ENCODE measurements at places on chromosomes 7 and 10.

DNA sequence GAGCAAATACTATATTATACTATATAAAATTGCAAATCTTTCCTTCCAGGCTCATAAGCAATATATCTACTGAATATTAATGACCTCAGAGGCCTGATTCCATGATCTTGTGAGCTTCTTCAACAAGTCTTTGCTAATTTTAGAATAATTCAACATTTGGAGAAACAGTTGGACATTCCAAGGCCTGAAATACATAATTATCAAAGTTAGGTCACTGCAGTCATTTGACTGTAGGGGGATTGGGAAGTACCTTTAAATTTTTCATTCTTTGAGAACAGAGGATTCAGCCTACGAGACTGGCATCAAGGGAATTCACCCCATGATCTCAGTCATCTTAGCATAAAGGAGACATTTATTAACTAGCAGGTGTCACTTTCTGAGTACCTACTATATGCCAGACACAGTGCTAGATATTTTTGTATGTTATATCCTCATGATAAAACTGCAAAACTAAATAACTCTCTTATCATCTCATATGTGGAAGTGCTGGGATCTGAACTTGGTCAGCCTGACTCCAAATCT lies 85.4 kb downstream of the DOCK4 start:
- no peak for DNase-seq

- peak; percentile 51 for DNase-seq
Measured at GRCh38 chr7:351256-351655, 61.3 kb downstream of the FOXL3 start.

DNA sequence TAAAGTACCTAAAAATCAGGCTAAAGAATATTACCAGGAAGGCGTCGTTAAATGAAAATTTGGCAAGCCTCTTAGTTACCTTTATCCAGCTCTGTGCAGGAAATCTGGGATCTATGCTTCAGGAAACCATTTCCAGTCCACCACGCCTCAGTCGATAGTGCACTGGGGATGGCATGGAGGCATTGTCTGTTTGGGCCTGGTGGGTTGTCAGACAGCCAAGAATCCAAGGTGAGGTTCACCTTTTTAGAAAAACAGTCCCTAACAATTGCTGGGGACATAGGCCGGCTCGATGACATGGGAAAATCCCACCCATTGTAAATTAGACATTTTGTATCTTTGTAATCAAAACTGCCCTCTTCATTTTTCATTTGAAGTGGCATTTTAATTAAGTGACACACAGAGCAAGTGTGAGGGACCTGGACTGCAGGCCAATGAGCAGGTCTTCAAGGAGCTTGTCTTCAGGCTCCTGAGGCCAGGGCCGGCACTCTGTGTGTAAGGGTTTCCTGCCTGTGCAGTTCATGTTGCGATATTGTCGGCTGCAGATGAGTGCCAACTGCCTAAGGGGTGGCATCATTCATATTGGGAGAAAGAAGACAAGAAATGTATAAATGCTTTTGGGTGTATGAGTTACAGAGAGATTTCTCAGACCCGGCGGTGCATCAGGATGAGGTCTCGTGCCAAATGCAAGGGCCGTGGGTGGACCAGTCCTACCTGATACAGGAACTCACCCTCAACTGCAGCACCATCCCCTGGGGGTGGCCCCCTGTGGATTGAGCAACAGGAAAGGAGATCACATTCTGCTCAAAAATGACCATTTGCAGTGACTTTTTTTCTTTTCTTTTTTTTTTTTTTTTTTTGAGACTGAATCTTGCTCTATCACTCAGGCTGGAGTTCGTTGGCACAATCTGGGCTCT lies 80.8 kb downstream of the PTPRE start:
- no peak for DNase-seq

DNA sequence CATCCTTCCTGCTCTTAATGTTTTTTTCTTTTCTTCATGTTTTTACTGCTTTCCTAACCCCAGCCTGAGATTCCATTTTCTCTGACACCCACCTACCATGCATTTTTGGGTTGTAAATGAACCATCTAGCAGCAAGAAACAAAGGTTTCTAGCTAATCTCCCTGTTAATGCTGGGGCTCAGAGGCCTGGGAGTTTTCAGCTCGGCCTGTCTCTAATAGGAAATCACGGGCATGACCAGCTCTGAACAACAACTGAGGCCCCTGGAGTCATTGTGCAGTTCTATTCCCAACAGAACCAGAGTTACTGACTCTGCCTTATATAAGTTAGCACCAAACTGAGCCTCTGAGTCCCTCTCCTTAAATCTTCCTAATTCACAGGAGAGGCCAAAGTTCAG lies 134.8 kb downstream of the CFAP58 start:
- no peak for DNase-seq

DNA sequence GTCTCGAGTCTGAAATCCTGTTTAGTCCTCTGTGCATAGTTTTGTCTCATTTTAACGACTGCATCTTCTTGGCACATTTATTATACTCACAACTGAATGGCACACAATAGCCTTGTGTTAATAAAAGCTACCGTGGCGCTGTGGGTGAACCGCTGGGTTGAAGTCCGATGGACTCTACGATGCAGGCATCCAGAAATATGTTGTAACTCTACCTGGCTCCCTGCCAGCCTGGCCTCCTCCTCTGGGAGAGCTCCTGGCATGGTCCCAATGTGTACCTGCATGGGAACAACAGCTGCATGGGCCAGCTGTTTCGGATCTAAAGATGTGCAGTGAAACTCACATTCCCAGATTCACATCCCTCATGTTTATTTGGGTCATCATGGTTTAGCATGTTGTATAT lies 3.7 kb upstream of the DPYSL4 start:
- no peak for DNase-seq

- no peak for DNase-seq
Measured at GRCh38 chr7:14023838-14024237, 34.4 kb upstream of the ETV1 start.

GRCh38 chr10:101744267-101744666 lies 31.6 kb downstream of the FGF8 start:
- DNase-seq: no peak

GRCh38 chr10:78892338-78893176 lies 176.2 kb upstream of the ZMIZ1 start:
- no peak for DNase-seq

DNA sequence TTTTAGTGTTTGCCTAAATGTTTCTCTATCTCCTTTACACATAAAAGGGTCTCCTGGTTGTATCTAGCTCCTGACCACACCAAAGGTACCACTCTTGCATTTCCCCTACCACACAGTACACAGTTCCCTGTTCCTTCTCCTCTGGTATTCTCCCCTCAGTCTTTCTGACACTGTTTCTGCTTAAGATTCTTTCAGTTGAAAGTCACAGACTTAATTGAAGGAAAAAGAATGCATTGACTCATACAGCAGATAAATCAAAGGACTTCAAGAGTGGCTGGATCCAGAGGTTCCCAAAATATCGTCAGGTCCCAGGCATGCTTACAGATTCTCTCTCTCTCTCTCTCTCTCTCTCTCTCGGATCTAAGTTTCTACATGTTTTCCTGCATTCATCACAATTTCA lies 185.6 kb upstream of the LRGUK start:
- DNase-seq: no peak

DNA sequence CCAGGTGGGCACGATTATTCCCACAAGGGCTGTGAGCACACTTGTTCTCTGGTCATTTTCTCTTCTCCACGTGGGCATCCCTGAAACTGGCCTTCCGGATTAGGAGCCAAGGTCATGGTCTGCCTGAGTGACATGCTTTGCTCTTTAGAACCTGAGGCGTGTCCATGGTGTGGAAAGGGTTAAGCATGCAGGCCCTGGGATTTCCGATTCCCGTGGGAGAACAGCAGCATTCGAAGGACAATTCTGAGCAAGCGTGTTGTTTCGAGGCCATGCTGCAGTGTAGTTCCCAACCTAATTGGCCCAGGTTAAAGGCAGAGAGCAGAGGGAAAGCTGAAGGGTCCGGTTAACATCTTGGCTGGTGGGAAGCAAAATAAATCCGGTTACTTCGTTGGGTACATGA lies 245.9 kb downstream of the SKAP2 start:
- no peak for DNase-seq

DNA sequence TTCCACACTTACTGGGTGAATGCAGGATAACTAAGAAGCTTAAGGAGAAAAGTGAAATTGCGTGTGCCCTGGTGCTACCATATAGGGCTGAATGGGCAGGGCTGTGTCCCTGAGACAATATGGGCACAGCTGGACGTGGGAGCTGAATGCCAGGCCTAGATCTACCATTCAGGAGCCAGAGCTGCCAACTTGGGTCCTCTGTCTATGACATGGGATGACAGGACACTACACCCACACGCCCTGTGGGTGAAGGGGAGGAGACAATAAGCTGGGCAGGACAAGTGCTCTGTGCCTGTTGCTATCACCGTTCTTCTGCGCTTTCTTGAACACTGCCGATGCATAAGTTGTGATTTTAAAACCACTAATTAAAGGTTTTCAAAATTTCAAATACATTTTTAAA lies 293.9 kb downstream of the TNS3 start:
- no peak for DNase-seq

DNA sequence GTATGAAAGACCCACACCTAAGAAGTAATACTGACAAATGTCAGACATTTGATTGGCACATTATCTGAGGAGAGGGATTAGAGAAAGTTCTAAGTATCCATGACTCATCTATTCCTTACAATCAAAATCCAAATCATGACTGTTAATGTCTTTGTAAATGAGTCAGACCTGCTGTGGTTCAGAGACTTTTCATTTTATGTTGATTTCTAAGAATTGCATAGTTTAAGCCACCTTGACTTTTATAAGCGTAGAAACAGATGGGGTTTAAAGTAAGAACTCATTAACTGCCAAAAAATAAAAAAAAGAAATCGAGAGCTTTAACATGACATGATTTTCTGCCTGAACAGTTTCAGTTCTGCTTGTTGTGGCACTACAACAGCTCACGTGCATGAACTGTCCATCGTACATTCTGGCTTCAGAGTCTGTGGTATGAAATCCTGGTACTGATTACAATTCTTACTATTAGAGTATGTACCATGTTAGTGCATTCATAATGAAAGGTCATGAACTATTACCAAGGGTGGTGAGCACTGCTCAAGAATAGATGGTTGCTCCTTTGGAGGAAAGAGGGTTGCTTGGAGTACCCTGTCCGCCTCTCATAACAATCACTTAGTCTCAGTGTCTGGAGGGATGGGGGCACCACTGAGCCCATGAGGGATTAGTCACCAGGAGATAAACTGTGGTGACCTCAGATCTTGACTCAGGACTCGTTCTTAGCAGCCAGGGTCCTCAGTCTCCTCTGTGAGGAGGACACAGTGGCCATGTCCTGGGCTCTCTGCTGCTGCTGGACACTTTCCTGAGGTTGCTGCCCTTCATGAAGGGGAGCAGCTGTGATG lies 42.2 kb downstream of the ACSM6 start:
- no peak for DNase-seq

GRCh38 chr7:44097064-44097932 lies 6.8 kb upstream of the AEBP1 start:
- no peak for DNase-seq

- no peak for DNase-seq
Measured at GRCh38 chr7:117424090-117424829, 3.0 kb downstream of the ASZ1 start.

DNA sequence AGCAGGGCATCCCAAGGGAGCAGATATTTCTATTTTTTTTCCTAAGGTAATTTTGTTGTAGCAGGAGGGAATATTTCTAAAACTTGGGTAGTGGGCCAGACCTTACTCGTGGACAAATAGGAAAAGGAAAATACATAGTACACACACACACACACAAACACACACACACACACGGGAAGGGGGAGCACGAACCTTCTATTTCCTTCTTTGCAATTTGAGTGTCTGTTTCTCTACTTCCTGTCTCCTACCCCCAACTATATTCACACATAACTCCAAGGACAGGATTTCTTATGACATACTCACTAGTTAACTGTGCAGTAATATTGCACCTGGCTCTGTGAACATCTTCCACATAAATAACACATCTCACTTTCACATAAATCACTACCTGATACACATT lies 4.4 kb downstream of the LDB1 start:
- no peak for DNase-seq

GRCh38 chr10:33453081-33454025 lies 118.9 kb upstream of the NRP1 start:
- DNase-seq: no peak

DNA sequence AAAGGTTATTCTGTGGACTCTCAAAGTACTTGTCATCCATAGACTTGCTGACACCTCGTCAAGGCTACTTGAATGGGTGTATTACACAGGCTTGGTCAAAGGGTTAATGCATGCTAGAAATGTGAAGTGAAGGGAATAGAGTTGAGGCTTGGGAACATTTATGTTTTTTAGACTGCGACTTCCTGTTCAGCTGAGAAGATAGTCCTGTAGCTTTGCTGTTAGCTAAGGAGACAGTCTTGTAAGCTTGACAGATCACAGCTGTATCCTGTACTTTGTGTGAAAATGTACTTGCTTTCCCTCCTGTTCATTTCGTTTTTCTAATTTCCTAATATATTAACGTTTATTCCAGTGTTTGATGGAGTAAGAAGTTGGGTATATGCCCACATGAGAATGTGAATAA lies 52.1 kb downstream of the ADD3 start:
- DNase-seq: no peak

DNA sequence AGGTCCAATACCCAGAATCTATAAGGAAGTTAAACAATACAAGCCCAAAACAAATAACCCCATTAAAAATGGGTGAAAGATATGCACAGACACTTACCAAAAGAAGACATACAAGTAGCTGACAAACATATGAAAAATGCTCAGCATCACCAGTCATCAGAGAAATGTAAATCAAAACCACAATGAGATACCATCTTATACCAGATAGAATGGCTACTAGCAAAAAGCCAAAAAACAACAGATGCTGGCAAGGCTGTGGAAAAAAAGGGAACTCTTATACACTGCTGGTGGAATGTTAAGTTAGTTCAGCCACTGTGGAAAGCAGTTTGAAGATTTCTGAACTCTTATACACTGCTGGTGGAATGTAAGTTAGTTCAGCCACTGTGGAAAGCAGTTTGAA lies 331.1 kb downstream of the KIF20B start:
- DNase-seq: no peak

DNA sequence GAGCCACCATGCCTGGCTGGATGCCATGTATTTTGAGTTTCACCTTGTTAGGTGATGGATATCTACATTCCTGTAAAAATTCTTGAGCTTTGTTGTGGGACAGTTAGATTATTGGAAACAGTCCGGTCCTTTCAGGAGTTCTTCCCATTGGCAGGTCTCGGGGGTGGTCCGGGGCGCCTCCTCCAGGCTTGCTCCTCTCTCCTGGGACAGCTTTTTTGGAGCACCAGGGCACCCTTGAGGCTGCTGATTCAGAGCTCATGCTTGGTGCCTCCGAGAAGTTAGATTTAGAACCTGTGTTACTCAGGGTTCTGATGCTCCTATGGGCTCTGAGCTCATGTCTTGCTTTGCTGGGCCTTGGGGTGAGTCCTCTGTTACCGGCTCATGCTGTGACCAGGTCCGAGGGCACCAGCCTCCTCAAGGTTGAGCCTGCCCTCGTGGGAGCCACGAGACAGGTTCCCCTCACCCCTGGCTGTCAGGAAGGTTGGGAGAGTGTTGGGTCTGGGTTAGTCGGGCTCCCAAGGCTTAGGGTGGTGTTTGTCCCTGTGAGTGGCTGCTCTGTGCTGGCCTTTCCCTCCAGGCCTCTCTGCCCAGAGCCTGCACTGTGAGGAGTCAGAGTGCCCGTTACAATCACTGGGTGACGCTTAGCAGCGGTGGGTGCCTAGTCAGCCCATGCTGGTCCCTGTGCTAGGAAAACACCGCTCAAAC lies 6.0 kb downstream of the SPRN start:
- DNase-seq: no peak

- DNase-seq: no peak
Measured at GRCh38 chr7:71595176-71595575, 463.2 kb downstream of the GALNT17 start.

Data from activated CD4-positive, alpha-beta T cell treated with anti-CD3 and anti-CD28 coated beads for 1 hour (primary cell).